ENCODE measurements at places on chromosomes 4 and X.

GRCh38 chrX:123155327-123155726, 28.8 kb upstream of the GRIA3 start:
- DNase-seq, result peak; percentile 38

- DNase-seq, result no peak
Observed at GRCh38 chrX:49701933-49702332, 6.1 kb upstream of the PAGE1 start.

GRCh38 chrX:86146102-86146501, 2.1 kb upstream of the DACH2 start:
- DNase-seq, result no peak

DNA sequence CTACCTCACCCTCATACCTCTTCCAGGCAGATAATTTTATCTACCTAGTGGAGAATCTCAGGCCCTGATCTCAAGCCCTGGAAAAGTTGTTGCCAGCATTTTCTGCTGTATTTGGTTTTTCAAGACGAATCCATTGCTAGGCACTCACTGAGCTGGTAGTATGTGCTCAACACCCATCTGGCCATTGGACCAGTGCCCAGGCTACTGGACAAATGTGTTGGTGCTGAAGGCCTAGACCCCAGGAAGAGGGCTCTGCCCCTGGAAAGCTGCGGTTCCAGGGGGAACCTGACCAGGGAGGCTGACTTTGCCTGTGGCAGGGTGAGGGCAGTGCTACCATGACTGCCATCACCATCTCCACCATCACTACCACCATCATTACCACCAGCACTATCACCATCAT, 72.4 kb downstream of the PSAPL1 start:
- no peak for DNase-seq

GRCh38 chr4:182286931-182287330, 43.7 kb downstream of the TENM3 start:
- DNase-seq, result no peak

DNA sequence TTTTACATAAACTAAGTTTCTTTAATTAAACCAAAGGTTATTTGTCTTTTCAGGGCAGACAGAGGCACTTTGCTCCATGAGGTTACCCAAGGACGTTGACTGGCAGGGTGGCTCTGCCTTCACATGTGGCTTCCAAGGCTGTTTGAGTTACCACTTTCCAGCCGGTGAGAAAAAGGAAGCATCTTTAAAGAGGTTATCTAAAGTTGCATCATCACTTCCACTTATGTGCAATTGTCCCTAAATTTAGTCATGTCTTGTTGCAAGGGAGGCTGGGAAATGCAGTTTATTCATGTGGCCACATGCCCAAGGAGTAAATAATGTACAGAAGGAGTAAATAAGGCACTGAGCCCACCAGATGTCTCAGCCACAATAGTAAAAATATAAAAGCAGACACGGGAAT, 29.0 kb upstream of the RAP1GDS1 start:
- peak; percentile 98 for DNase-seq

GRCh38 chrX:5876984-5877596, 351.6 kb downstream of the NLGN4X start:
- peak; percentile 0 for DNase-seq

DNA sequence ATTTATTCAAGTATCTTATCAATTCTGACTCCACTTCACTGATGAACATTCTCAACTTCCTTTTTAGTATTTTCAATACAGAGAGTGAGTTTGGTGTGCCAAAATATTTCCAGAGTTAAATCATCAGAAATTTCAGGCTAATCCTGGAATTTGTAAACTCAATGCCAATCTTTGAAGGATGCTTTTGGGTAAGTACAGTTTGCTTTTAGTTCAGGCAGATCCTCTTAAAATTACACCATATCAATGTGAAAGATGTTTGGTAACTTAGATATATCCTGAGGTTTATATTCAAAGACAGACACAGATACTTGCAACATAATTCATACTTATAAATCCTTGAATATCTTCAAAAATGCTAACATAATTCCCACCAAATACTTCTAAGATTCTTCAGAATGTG, 76.0 kb upstream of the FAM47B start:
- DNase-seq, result no peak

DNA sequence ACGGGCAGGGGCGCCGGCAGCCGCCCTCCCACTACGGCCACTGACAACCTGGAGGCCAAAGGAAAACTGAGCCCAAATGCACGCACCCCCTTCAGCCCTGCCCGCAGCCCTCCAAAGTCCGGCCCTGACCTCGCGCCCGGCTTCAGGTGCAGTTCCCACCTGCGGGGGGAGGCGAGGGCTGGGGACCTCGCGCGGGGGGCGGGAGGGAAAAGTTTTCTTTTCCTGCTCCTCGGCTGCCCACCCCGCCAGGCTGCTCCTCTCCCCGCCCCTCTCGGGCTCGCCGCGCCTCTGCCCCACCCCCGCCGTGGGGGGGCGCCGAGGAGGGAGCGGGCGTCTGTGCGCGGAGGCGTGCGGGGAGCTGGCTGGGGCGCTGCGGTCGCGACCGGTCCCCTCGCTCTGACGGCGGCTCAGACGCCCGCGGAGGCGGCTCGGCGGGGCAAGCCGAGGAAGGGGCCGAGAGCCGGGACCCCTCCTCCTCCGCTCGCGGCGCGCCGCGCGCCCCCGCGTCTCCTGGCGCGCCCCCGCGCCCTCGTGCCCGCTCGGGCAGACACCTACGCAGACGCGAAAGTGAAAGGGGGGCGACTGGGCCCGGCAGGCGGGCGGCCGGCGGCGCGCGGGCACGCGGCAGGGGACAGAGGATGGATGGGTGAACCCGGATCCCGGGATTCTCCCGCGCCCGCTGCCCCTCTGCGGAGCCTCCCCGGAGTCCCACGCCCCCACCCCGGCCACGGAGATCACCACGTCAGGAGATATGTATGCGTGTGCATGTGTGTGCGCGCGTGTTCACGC, 3.1 kb upstream of the NR3C2 start:
- DNase-seq, result no peak

DNA sequence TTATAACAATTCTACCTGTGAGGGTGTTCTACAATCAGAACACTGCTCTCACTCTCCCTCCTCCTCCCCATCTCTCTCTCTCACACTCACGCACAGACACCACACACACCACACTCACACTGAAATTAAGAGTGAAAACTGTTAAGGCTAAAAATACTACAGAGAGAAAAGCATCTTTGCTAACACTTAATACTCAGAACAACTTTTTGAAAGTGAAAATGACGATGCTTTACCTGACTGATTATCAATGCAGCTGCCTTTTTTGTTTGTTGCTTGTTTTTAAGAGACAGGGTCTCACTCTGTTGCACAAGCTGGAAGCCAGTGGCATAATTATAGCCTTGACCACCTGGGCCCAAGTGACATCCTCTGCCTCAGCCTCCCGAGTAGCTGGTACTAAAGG, 222.4 kb downstream of the APBB2 start:
- DNase-seq, result no peak

DNA sequence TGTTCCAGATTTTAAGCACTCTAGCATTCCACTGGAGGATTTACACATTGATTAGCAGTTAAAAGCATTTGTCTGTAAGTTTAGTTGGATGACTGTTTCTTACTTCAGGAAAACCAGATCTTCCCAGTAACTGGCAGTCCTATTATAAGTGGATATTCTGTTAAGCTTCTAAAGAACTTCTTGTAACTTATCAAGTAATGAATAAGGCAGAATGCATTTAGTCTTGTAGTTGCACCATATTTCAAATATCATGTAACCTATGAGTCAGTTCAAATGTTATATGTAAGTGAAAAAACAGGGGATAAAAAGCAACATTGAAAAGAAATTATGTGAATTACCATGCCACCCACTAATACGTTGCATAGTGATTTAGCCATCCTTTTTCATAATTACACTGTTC, 30.2 kb upstream of the TENM3 start:
- DNase-seq, result no peak

DNA sequence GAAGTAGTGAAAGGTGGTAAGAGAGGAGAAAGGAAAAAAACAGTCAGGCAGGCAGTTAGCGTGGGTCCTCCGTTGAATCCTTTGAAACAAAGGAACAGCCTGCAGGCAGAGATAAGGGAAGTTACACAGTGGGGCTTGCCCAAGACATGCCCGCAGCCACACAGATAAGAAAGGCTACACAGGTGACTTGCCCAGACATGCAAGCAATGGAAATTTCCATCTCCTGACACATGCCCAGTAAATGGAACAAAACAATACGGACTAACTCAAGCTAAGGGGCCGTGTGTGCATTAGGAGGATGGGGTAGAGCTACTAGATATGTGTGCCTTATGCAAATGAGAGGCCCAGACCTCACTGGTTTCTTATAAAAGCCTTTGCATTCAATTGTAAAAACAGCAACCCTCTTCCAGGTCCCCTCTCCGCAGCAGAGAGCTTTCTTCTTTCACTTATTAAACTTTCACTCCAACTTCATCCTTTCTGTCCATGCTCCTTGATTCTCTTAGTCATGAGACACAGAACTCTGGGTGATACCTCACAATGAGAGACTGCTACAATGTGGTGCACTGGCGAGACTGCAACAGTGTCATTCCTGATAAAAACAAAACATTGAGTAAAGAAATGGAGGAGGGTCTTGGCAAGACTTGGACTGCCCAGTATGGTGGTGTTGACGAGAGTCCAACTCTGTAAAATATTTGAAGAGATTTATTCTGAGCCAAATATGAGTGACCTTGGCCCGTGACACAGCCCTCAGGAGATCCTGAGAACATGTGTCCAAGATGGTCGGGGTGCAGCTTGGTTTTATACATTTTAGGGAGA, 997.4 kb upstream of the PRKX start:
- DNase-seq, result peak; percentile 40

GRCh38 chr4:140049849-140050637, 103.9 kb downstream of the MAML3 start:
- DNase-seq, result peak; percentile 22

- DNase-seq, result no peak
Observed at GRCh38 chr4:6044276-6044675, 26.0 kb upstream of the C4orf50 start.

DNA sequence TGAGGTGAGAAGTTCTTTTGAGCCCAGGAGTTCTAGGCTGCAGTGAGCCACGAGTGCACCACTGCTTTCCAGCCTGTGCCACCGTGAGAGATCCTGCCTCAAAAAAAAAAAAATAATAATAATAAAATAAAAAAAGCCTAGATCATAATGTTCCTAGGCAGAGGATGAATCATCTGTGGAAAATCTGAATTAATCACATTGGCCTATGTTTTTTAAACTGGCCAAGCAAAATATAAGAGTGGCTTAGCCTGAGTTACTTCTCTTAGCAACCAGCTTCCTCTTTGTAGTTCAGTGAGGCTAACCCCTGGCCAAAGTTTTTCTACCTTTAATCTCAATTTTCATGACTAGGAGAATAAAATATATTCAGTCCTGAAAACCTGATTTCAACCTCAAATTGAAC, 614.6 kb downstream of the PPP4R3C start:
- no peak for DNase-seq

DNA sequence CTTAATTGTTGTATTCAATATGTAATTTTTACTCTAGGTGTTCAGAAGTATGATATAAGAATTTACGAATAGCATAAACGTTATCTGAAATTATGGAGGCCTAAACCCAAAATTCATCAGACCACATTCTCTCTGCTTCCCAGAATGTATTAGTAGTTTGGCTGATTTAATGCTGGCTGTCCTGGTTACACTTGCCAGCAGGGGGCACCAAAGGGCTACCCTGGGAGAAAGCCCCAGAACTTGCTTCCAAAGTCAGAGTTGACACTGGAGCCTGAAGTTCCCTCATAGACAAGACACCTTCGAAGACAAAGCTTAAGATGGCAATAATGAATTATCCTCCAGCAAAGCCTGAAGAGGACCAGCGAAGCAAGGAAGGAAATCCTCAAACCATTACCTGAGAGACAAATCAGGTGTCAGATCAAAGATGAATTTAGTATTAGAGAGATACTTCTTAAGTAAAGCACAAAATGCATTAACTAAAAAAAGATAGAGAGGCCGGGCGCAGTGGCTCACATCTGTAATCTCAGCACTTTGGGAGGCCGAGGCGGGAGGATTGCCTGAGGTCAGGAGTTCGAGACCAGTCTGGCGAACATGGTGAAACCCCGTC, 11.3 kb upstream of the ANOS1 start:
- DNase-seq, result peak; percentile 19

GRCh38 chr4:155339588-155339987, 37.2 kb downstream of the MAP9 start:
- no peak for DNase-seq

DNA sequence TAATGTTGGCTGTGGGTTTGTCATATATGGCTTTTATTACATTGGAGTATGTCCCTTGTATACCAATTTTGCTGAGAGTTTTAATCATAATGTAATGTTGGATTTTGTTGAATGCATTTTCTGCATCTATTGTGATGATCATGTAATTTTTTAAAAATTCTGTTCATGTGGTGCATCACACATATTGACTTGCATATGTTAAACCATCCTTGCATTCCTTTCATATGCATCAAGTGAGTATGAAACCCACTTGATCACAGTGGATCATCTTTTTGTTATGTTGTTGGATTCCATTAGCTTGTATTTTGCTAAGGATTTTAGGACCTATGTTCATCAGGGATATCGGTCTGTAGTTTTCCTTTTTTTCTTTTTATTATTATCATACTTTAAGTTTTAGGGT, 12.1 kb downstream of the HEPH start:
- no peak for DNase-seq

GRCh38 chrX:39170464-39170863, 369.2 kb downstream of the MID1IP1 start:
- DNase-seq, result no peak

GRCh38 chrX:57752866-57753265, 72.8 kb upstream of the NLRP2B start:
- no peak for DNase-seq

DNA sequence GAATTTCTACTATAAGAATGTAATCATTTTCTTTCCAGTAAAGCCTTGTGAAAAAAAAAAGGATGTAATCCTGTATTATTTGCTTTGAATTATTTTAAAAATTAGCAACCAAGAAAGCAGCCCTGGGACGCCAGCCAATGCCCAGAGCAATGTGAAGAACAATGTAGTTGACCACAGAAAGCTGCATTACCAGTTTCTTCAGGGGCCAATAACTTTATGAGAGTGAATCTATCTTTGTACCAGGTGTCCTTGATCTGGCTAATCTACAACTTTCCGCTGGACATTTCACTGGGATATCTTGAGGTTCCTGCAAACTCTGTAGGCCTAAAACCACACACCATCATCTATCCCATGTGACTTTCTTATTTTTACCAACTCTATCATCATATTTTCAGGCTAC, 7.6 kb upstream of the KLHL2 start:
- no peak for DNase-seq

GRCh38 chr4:75340561-75340960, 173.6 kb downstream of the RCHY1 start:
- no peak for DNase-seq

All from MV-4-11 (cell line).